ENCODE measurements at places on chromosomes 16 and 17.

- no peak for DNase-seq
Measured at GRCh38 chr17:31200287-31200686, 96.8 kb downstream of the OMG start.

- no peak for DNase-seq
Measured at GRCh38 chr16:7867831-7868230, 535.2 kb downstream of the RBFOX1 start.

DNA sequence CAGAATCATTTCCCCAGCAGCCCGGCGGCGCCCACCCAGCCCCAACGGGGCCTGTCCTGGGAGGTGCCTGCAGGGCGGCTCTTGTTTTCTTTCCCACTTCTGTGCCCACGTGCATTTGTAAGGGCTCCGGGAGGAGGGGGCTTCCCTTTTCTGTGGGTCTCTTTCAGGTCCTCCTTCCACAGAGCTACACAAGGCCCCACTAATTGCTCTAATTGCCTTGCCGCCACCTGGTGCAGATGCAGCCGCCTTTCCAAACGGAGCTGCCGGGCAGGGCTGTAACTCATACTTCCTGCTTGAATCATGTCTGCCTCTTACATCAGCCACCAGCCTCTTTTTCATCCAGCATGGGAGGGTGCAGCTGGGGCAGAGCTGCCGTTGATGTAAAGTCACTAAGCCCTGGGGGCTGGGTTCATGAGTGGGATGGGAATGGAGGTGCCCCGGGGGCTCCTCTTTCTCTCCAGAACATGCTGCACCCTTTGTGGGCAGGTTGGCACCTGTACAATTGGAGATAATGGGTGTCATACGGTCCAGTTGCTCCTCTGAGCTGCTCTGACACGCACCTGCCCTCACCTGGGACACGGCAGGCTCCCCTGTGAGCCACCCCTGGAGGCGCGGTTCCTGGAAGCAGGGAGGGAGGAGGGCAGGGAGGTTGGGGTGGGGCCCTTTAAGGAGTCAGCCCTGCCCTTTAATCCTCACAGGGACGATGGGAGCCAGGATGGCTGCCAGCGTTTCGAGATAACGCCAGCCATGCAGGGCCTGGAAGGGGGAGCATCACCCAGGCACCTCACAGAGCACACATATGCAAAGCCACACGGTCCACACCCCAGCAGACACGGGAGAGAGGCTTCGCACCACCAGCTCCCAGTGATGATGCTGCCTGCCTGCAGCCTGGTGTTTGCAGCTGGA lies 41.1 kb upstream of the KLHDC4 start:
- DNase-seq: no peak

GRCh38 chr17:73536700-73537605 lies 107.3 kb downstream of the SDK2 start:
- DNase-seq: no peak

GRCh38 chr16:600781-601180 lies 10.9 kb downstream of the RAB40C start:
- no peak for DNase-seq
